Endothelial cell of umbilical vein (primary cell): ENCODE measurements at places on chromosomes 5 and 9. TPM values are rescaled to one million over a fixed set of nuclear protein-coding genes. Genes with fewer than 3 reads are reported as not detected.

The MYOT gene
- not detected in 2 replicates for total RNA-seq

The TNC gene
- 0.29 TPM in 1 of 2 replicates, not detected in the other for total RNA-seq

The FBP1 gene
- total RNA-seq, result 2.2 and 3.8 TPM in 2 replicates

The FCN2 gene
- total RNA-seq, result not detected in 2 replicates

The WNK2 gene
- total RNA-seq, result not detected in 2 replicates

The EGFLAM gene
- total RNA-seq, result 1.6 and 2.7 TPM in 2 replicates

The MSX2 gene
- not detected in 2 replicates for total RNA-seq

The SLC4A9 gene
- total RNA-seq, result not detected in 2 replicates

The CER1 gene
- not detected in 2 replicates for total RNA-seq

The SLC46A2 gene
- total RNA-seq, result not detected in 2 replicates

The ANKRD18A gene
- 0.21 TPM in 1 of 2 replicates, not detected in the other for total RNA-seq

The CNTLN gene
- total RNA-seq, result 11.1 and 15.8 TPM in 2 replicates

The SVEP1 gene
- 0.12 and 0.29 TPM in 2 replicates for total RNA-seq

The SLC36A3 gene
- total RNA-seq, result not detected in 2 replicates

The SET gene
- total RNA-seq, result 448 and 483 TPM in 2 replicates

The TMEM250 gene
- 47.4 and 49.9 TPM in 2 replicates for total RNA-seq

The SPINK4 gene
- total RNA-seq, result not detected in 2 replicates

The NEUROG1 gene
- total RNA-seq, result not detected in 2 replicates

The ARL14EPL gene
- 0.58 TPM in 1 of 2 replicates, not detected in the other for total RNA-seq

The IRX1 gene
- not detected in 2 replicates for total RNA-seq

The PGM5 gene
- total RNA-seq, result 1.4 and 1.9 TPM in 2 replicates

The HMMR gene
- 26.0 and 31.0 TPM in 2 replicates for total RNA-seq

The C1QTNF3 gene
- total RNA-seq, result 1.6 and 2.0 TPM in 2 replicates

The ADAMTS2 gene
- total RNA-seq, result not detected in 2 replicates

The TERT gene
- not detected in 2 replicates for total RNA-seq

The ARID3C gene
- not detected in 2 replicates for total RNA-seq

The CARTPT gene
- not detected in 2 replicates for total RNA-seq

The OR13C3 gene
- not detected in 2 replicates for total RNA-seq

The GLDC gene
- 2.6 and 4.7 TPM in 2 replicates for total RNA-seq

The SLC34A3 gene
- not detected in 2 replicates for total RNA-seq

The ACER2 gene
- 7.3 and 7.7 TPM in 2 replicates for total RNA-seq

The NAA35 gene
- 22.5 and 23.3 TPM in 2 replicates for total RNA-seq

The TMEM245 gene
- 39.4 and 44.2 TPM in 2 replicates for total RNA-seq

The CTSV gene
- total RNA-seq, result 0.83 and 1.3 TPM in 2 replicates

The GRIA1 gene
- total RNA-seq, result not detected in 2 replicates

The CDH9 gene
- total RNA-seq, result not detected in 2 replicates

The MARVELD2 gene
- 6.7 and 7.1 TPM in 2 replicates for total RNA-seq

The QRFP gene
- total RNA-seq, result not detected in 2 replicates

The ADCY2 gene
- not detected in 2 replicates for total RNA-seq

The RORB gene
- total RNA-seq, result not detected in 2 replicates

The RANBP3L gene
- not detected in 2 replicates for total RNA-seq

The SOHLH1 gene
- not detected in 2 replicates for total RNA-seq

The KIF24 gene
- total RNA-seq, result 4.5 and 4.8 TPM in 2 replicates

The CARD9 gene
- total RNA-seq, result 0.16 and 0.71 TPM in 2 replicates

The TMEFF1 gene
- total RNA-seq, result 9.8 and 14.6 TPM in 2 replicates

The RNF180 gene
- 3.4 and 5.6 TPM in 2 replicates for total RNA-seq

The VLDLR gene
- 2.5 and 3.2 TPM in 2 replicates for total RNA-seq

The STK10 gene
- 47.2 and 57.9 TPM in 2 replicates for total RNA-seq

The CMYA5 gene
- total RNA-seq, result 0.09 and 0.20 TPM in 2 replicates

The CCNB1 gene
- 187 and 211 TPM in 2 replicates for total RNA-seq

The GLT6D1 gene
- total RNA-seq, result not detected in 2 replicates

The UBE2R2 gene
- 51.5 and 54.3 TPM in 2 replicates for total RNA-seq

The ACOT12 gene
- not detected in 2 replicates for total RNA-seq

The TMEM174 gene
- not detected in 2 replicates for total RNA-seq

The SPATA31A3 gene
- total RNA-seq, result not detected in 2 replicates
